ENCODE measurements at places on chromosomes 3 and 15.

- no peak for DNase-seq
These were observed 120.5 kb downstream of the AQP9 start for GRCh38 chr15:58258501-58259292.

DNA sequence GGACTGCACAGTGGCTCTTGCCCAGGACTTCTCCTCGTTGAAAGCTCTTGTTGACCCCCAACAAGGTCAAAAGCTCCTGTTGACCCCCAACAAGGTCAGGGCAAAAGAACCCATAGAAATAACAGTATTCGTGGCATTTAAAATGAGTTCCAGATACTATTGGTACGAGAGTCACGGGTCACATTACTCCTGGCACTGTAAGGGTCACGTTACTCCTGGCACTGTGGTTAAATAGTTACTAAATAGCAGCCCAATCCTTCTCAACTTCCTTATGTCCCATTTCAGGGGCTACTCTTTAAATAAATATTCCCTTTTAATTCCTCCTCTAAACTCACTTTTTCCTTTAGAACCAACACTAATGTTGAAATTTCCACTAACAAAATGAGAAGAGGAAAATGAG lies 18.2 kb upstream of the ADCY5 start:
- no peak for DNase-seq

GRCh38 chr3:32569540-32570420 lies 878 bp downstream of the DYNC1LI1 start:
- DNase-seq, result no peak

DNA sequence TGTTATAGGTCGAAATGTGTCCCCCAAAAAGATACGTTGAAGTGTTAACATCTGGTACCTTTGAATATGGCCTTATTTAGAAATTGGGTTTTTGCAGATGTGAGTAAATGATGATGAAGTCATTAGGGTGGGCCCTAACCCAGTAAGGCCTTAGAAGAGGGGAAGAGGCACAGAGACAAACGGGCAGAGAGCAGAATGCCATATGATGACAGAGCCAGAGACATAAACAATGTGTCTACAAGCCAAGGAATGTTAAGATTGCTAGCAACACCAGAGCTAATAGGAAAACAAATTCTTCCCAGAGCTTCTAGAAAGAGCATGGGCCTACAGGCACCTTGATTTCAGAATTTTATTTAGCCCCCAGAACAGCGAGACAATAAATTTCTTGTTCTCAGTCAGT lies 693.1 kb upstream of the NECTIN3 start:
- no peak for DNase-seq

DNA sequence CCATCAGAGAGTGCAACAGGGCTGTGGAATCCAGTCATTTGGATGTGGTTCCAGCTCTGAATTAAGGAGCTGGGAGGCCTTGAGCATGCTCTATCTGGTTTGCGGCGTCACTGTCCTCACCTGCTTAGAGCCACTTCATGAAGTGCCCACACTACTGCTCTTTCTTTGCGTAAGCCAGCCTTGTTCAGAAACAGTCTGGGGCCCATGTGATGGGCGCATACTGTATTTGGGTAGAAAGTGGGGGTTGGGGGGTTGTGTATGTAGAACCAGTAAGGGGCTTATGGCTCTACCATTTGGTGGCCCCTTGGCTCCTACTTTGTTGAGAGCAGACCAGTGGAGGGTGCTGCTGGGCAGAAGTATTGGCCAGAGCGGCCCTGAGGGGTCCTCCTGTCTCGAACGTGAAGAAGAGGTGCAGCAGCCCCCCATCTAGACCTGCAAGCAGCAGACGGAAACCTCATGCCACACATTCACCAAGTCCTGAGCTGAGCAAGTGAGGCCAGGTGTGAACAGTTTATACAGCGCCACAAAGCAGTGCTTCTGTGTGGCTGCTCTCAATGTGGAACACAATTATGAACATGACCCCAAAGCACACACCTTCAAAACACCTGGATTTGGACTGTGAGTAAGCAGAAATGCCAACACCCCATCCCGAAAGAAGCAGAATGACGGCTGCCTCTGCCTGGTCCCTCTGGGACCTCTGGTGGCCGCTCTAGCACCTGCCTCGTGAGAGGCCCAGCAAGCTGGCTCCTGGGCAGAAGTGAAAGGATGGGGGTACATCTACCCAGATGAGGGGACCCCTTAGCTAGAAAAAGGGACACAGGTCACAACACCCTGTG lies 26.6 kb downstream of the SRPRB start:
- no peak for DNase-seq

GRCh38 chr3:192608726-192609600 lies 118.4 kb downstream of the FGF12 start:
- no peak for DNase-seq

- DNase-seq, result peak; percentile 16
These were observed 9.1 kb upstream of the SKIC8 start for GRCh38 chr15:78308422-78309032.

GRCh38 chr3:184299488-184300377 lies 692 bp downstream of the PSMD2 start:
- DNase-seq, result no peak

GRCh38 chr15:58616171-58616570 lies 133.3 kb downstream of the ADAM10 start:
- DNase-seq, result no peak

DNA sequence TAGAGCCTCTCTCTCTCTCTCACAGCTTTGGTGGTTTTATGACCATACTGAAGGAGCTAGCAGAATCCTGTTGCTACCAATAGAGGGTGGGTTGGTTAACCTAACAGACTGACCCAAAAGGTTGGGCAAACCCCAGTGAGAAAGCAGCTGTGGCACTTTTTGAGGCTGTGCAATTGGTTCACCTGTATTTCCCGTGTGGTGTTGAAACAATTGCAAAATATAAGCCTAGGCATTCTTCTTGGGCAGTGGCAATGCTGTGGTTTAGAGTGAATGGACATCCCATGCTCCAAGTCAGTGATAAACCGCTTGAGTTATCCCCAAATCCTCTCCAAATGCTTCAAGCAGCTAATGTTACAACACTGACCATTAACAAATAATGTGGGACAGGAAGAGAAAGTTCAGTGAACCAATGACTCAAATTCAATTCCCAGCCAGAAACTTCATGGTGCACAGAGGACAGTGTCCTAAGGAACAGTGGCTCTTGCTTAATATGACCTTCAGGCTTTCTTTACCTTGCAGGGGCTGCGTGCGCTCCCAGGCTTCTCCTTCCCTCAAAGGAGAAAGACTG lies 261.9 kb upstream of the ICE2 start:
- DNase-seq, result no peak

GRCh38 chr3:23402728-23403492 lies 199.8 kb downstream of the UBE2E2 start:
- DNase-seq, result no peak

- DNase-seq, result no peak
These were observed 14.1 kb upstream of the TMEM40 start for GRCh38 chr3:12773030-12773709.
